A549 treated with CORT108297 at 1 μM for 4 hours (cell line): ENCODE measurements at places on chromosomes 12 and 14. TPM values are rescaled to one million over a fixed set of nuclear protein-coding genes. Genes with fewer than 3 reads are reported as not detected.

Gene ARID4A
- total RNA-seq, result 3.6 to 6.5 TPM (median 5.6 TPM) in 5 replicates

Gene SYT1
- total RNA-seq, result 5.0 to 7.2 TPM (median 5.7 TPM) in 5 replicates

Gene GPR84
- not detected in 5 replicates for total RNA-seq

Gene IRAK3
- 0.16 to 0.28 TPM (median 0.18 TPM) in 5 replicates for total RNA-seq

Gene FAM181A
- not detected in 5 replicates for total RNA-seq

Gene SPATS2
- 26.6 to 33.4 TPM (median 31.5 TPM) in 5 replicates for total RNA-seq

Gene CCDC38
- 0.06 to 0.15 TPM (median 0.09 TPM) in 5 replicates for total RNA-seq

Gene RPGRIP1
- 0.13 to 0.24 TPM (median 0.19 TPM) in 5 replicates for total RNA-seq

Gene FOXM1
- 86.3 to 96.8 TPM (median 90.3 TPM) in 5 replicates for total RNA-seq

Gene PLXNC1
- 0.06 to 0.27 TPM (median 0.13 TPM) in 5 replicates for total RNA-seq

Gene APOF
- total RNA-seq, result not detected in 5 replicates

Gene PKP2
- total RNA-seq, result 2.7 to 2.8 TPM (median 2.7 TPM) in 5 replicates

Gene VRTN
- not detected in 5 replicates for total RNA-seq

Gene KRT71
- total RNA-seq, result 0.05 TPM in 1 of 5 replicates, not detected in the others

Gene DHRS2
- 6.0 to 9.9 TPM (median 8.1 TPM) in 5 replicates for total RNA-seq
